ENCODE measurements at places on chromosomes 4 and X.

DNA sequence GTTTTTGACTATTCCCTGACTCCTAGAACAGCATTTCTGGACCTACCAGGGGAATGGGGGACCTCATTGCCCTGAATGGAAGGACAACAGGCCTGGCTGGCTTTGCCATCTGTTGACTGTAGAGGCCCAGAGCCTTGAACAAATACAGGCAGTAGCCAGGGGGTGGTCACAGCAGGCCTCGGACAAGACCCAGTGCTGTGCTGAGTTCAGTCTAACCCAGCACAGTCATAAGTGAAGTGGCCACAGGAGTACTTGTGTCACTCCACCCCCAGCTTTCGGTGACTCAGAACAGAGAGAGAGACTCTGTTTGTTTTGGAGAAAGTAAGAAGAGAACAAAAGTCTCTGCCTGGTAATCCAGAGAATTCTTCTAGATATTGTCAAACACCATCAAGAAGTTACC, 310.0 kb downstream of the PRR32 start:
- DNase-seq = no peak

DNA sequence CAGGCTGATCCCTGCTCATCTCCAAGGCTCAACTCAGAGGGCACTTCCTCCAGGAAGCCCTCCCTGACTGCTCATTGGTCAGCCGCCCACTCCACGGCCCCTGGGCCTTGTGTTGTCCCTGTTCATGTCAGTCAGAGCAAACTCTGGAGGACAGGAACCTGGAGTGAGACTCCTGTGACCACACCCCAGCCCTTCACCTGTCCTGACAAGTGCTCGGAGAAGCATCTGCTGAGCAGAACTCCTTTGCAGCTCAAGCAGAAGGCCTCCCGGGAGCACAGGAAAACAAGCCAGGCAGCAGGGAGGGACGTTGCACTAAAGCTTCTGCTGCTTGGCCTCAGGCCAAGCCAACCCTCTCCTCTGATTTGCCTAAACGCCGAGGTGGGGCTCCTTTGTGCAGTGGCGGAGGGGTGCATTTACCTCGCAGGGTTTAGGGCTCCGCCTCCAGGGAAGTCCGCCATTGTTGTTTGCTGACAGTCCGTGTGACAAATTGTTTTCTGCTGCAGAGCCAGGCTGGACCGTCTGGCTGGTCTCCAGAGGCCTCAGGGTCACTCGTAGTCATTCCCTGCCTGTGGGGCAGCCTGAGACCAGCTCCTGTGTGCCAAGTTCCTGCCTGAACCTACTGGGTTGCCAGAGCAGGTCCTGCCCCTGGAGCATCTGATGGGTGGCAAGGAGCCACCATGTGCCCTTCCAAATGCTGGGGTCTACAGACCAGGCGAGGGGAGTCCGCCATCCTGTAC, 61.8 kb downstream of the C4orf50 start:
- DNase-seq = no peak

GRCh38 chrX:72475952-72476668, 96.5 kb downstream of the HDAC8 start:
- DNase-seq = no peak

DNA sequence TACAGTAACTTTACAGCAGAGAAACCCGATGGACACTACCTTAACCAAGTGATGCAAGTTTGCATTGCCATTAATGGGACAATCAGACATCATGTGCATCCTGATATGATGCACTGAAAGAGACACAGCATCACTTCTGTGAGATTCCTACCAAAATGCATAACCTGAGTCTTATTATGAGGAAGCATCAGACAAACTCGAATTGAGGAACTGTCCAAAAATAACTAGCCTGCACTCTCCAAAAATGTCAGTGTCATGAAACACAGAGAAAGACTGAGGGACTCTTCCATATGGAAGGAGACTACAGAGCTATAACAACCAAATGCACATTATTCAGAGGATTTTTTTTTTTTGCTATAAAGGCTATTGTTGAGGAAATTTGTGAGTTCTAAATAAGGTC, 66.6 kb upstream of the IQSEC2 start:
- DNase-seq = no peak

GRCh38 chrX:9745417-9746115, 20.1 kb downstream of the GPR143 start:
- peak; percentile 65 for DNase-seq

GRCh38 chrX:1106478-1107210, 105.8 kb downstream of the CRLF2 start:
- DNase-seq = no peak

DNA sequence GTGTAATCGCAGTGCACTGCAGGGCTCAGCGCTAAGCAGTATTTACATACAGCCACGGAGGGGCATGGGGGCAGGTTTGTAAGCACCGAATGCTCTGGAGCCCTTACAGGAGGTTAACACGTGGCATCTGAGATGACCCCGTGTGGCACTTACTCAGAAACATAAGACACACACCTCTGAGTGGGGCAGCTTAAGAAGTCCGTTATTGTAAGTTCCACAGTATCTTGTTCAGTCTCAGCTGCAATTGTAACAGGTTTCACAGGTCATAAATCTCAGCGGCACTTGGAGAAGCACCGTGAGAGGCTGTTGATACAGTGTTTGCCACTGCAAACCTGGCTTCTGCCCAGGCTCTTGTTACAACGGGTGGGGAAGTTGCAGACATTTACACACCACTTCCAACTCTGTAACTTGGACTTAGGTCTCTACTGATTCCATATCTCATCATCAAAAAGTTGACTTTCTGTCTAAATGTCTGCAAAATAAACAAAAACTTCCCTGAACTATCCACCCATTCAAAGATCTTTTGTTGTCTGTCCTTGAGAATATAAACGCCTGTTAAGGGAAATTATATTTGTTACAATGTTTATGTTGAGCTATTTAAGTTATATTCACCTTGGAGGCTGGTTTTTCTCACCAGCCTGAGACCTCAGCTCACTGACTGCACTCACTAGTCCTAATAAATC, 10.3 kb downstream of the CPLX1 start:
- no peak for DNase-seq

GRCh38 chrX:48696909-48697727, 584 bp downstream of the SUV39H1 start:
- no peak for DNase-seq

DNA sequence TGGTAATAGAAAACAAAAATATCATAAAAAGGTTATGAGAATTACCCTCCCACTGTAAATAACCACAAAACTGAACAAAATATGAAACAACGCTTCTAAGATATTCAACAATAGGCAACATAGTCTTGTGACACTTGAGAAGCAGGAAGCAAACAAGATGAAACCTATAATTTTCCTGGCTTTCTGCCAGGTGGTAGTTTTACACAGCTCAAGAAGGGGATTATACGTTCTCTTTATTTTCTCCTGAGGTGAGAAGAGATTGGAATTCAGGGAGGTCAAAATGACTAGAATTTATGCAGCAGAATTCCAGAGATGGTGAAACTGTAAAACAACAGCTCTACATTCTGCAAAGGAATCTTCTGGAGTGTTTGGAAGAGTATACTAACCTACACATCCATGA, 186.0 kb downstream of the HHIP start:
- DNase-seq = no peak

- DNase-seq = no peak
Measured at GRCh38 chr4:82358847-82359246, 14.9 kb downstream of the HNRNPD start.

- peak; percentile 88 for DNase-seq
Measured at GRCh38 chrX:56744996-56745395, 16.0 kb downstream of the NBDY start.

DNA sequence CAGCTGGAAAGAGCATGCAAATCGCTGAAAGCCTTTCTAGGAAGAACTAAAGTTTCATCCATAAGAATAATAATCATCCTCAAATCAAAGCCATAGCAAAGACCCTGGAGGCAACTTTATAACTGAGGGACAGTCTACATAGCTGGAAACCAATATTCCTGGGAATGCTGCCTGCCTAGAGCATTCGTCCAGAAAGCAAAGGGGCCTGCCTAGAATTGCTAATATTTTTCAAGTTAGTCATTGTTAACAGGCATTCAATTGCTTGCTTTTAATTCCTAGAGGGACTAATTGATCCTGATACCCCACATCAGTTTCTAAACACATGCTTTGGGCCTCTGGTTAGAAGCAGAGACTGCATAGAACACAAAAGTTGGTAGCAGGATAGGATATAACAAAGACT, 4.2 kb upstream of the PPARGC1A start:
- DNase-seq = no peak

DNA sequence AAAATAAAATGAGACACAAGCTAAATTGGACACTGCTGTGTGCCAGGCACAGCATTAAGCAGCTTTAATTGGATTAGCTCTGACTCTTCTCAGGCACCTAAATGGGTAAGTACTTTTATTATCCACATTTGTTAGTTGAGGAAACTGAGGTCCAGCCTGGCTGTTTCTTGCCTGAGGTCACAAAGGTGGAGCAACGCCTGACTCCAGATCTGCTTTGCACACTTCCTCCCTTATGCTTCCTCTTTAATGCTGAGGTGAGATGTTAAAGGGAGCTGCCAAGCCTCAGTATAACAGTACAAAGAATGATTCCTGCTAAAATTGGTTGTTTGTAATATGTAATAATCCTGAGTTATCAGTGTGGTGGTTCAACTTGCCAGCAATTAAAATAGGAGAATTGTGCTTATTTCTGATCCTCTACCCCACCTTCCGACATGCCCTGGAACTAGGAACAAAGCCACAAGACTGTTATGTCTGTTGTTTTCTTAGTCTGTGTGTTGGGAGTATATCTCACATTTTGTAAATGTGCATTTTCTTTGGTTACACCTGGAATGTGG, 74.4 kb downstream of the AFF1 start:
- no peak for DNase-seq

GRCh38 chrX:107894038-107894437, 68.4 kb downstream of the MID2 start:
- DNase-seq = peak; percentile 50

GRCh38 chrX:154300816-154301215, 5.2 kb downstream of the TKTL1 start:
- DNase-seq = no peak
